ENCODE measurements at places on chromosomes 3 and 15.

DNA sequence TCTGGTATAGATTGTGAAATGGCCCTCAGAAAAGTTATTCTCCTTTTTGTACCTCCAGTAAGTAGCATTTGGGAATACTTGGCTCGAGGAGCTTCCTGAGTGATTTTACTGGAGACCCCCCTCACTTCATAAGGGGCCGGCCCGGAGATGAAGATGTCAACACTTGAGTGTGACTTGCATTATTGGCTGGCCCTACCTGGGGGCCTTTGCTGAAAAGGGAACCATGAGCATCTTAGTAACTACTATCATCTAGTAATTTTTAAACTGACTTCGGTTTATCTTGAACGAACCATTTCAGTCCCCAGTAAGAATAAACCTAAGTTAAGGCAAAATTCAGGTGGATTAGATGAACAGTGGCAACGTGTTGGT lies 1.3 kb downstream of the FAIM start:
- DNase-seq: no peak

GRCh38 chr3:21912711-21913110 lies 161.7 kb upstream of the ZNF385D start:
- no peak for DNase-seq

- peak; percentile 9 for DNase-seq
Measured at GRCh38 chr15:53197426-53197839, 407.3 kb upstream of the ONECUT1 start.

- DNase-seq: no peak
Measured at GRCh38 chr3:72143322-72143721, 358.4 kb upstream of the PROK2 start.

GRCh38 chr3:125386811-125387210 lies 11.7 kb upstream of the ZNF148 start:
- no peak for DNase-seq

DNA sequence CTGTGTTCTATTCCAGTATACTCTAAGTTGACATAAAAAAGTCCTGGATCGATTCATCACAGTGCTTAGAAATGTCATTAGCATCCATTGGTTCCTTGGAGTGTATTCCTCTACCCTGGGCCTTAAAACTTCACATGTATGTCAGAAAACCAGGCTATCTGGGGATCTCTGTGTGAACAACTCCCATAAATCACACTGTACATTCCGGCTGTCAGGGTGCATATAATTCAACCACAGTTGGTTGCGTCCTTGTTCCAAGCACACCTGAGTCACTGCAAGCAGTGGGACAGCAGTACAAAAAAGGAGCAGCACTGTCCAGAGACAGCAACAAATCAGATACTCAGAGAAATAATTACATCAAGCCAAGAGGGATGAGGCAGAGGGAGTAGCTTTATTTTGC lies 52.4 kb downstream of the PDZRN3 start:
- DNase-seq: no peak

DNA sequence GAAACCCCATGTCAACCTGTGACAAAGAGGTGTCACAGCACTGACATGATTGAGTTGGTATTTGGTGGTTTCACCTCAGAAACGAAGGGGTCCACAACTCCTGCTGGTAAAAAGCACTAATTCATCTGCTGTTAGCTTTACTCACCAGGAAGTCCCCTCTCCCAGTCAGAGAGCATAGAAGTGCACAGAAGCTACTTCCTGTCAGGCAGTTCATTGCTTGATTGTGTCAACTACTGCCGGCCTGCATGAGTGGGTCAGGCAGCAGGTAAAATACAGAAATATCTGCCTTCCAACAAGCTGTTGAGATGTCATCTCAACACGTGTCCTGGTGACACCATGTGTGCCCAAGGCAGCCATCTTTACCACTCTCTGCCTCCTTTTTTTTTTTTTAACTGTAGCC lies 596.6 kb upstream of the NR2F2 start:
- DNase-seq: no peak

DNA sequence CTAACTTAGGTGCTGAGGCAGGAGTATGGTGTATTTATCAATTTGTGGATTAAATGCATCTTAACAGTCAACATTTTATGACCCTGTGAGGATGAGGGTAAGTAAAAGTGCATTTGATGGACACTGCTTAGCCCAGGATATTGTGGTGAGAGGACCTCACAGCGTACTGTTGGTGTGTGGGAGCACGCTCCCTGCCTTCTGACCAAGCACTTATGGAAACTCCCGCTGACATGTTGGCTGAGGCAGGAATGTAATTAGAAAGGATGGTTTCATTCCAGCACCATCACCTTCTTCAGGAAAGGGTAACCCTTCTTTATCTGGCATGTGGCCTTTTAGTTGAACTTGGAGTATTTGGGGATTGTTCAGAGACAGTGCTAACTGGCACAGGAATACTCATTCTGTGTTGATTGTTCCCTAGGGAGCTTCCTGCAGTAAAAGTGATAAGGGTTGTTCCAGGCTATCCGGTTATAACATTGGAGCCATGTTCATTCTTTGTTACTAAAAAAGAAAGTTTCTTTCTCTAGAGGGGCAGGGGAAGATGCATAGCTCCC lies 11.7 kb upstream of the FSTL1 start:
- no peak for DNase-seq

GRCh38 chr3:42012935-42013690 lies 51.2 kb upstream of the ULK4 start:
- peak; percentile 78 for DNase-seq

GRCh38 chr3:52537165-52537620 lies 788 bp downstream of the UQCC5 start:
- no peak for DNase-seq

GRCh38 chr15:37933666-37934065 lies 774 bp upstream of the TMCO5A start:
- no peak for DNase-seq

GRCh38 chr3:47772788-47773187 lies 8.9 kb downstream of the SMARCC1 start:
- no peak for DNase-seq

GRCh38 chr3:41041899-41042298 lies 157.4 kb upstream of the CTNNB1 start:
- no peak for DNase-seq

DNA sequence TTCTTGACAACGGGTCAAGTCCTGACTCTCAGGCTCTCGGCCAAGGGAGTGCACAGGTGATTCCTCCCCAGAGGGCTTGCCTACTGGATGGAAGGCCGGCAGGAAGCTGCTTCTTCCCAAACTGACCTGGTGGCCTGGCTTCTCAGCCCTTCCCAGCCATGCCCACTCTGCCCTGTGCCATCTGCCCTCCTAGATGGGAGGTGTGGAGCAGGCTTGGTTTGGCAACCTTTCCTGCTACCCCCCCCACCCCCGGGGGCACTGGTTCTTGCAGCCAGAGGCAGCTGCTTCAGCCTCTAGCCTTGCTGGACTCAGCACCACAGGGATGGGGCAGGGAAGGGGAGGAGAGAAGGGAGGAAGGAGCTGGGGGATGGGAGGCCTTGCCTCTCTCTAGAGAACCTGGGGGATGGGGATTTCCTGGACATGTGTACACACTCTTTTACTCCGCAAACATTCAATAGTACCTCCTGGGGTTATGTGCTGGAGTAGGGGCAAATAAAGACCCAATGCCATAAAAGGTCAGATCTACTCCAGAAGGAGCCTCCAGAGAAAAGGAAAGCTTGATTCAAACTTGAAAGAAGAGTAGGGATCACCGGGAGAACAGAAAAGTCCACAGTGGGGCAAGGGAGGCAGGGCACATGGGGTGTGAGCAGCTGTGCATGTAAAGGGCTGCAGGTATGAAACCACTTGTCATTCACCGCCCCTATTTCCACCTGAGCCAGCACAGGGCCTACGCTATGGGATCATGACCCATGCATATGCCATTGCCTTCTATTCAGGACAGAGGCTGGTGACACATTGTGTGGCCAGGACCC lies 4.2 kb upstream of the DAPK2 start:
- no peak for DNase-seq

DNA sequence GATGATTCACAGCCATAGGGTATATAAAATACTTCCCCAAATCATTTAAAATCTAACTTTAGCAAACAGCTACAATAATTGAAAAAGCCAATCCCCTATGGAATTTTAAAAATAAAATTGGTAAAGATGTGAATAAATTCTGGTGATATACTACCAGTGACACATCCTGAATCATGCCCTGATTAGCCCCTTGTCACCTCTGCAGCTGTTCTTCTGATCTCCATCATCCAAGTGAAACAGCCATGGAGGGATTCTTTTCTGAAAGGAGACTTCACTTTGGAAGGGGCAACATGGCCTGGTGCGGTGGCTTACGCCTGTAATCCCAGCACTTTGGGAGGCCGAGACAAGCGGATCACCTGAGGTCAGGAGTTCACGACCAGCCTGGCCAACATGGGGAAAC lies 115.6 kb upstream of the MLF1 start:
- DNase-seq: no peak

- DNase-seq: no peak
Measured at GRCh38 chr3:45932112-45932511, 11.2 kb upstream of the CXCR6 start.

DNA sequence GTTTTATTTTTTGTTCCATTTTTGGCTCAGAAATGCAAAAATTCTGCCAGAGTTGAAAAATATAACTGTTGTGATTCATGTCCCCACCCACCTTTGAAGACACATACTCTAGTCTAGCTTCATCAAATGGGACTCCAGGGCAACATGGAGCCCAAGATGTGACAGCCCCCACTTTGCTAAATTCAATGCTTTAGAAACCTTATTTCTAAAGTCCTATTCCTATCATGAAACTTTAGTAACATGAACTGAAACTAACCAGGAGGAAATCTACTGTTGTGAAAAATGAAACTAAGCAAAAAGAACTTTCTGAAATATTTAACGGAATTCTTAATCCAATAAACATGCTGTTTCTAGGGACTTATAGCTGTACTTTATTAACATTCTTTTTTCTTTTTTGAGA lies 20.3 kb downstream of the UBP1 start:
- no peak for DNase-seq

DNA sequence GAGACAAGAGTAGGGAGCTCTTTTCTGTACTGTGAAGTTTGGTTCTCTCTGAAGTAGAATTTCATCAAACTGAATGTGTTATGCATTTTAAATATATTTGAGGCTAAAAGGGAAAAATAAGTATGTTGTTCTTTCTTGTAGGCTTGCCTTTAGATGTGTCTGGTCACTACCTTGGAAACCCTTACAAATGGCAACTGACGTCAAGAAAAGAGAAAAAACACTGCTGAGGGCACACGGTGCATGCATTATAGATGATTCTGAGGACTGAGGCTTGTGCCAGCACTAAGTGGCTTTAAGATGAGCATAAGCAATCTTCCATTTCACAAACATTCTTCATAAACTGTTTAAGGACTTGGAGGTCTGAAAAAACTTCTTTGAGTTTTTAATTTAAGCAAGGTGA lies 31.1 kb upstream of the ACTL6A start:
- no peak for DNase-seq

DNA sequence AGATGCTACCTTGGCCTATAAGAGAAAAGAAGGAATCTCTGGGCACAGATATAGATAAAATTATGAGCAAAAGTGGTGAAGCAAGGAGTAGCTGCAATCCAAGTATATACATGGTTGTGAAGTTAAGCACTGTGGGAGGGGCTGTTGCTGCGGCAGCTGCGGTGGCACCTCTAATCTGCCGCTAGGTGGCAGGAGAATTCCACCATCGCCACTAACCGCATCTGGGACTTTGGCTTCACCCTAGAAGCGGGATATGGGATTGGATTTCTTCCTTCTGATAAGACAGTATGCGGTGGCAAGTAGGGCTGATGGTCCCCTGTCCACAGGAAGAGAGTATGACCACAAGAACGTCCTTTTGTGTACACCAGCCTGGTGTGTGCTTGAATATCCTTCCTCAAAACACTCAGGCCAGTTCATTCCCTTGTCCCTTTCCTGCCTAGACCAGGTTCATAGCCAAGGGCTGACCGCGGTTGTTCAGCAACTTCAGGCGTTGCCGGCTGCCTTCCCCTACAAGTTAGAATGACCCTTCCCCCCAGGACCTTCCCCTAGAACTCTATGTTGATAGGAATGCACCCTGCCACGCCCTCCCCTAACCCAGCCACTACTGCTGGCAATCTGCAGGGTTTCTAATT lies 5.1 kb downstream of the MAGEL2 start:
- no peak for DNase-seq

GRCh38 chr3:50260027-50260941 lies 8.7 kb upstream of the SEMA3B start:
- peak; percentile 94 for DNase-seq

DNA sequence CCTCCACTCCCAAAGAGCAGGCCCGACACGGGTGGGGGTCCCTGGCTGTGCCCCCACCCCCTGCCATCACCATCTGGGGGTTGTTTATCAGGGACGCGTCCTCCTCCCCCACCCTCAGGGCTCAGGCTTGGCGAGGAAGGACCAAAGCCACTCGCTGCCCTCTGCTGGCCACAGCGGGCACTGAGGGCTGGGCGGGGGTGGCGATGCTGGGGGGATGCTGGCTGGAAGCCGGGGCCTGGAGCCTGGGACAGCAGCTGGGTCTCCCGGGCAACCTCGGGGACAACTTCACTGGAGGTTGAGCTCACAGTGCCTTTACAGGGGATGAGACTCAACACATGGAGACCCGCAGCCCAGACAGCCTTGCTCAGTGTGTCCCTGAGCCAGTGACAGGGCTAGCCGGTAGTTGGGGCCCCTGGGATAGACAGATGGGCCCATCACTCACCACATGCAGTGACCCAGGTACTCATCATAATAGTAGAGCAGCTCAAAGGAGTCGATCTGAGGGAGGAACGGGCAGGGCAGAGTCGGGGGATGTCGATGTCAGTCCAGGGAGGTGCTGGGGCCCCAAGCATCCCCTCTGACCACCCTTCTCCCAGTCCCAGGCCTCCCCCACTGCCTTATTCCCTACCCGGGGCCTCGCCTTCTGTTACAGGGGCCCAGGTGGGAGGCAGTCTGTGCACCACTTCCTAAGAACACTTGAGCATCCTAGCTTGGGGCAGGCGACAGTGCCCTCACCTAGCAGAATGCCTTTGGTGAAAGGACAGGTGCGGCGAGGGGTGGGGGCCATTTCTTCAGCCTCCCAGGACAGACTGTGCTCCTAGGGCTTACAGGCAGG lies 5.9 kb upstream of the CALML4 start:
- peak; percentile 75 for DNase-seq

- no peak for DNase-seq
Measured at GRCh38 chr3:9947025-9947995, 4.9 kb downstream of the PRRT3 start.
